ENCODE measurements at places on chromosomes 12 and 14.

GRCh38 chr12:127664901-127665300 is 602.1 kb upstream of the TMEM132C start:
- DNase-seq = no peak

- DNase-seq = no peak
These were observed 35.1 kb upstream of the ATF1 start for GRCh38 chr12:50728841-50729240.

- peak; percentile 95 for DNase-seq
These were observed at the start of gene GPATCH2L for GRCh38 chr14:76151398-76152332. Gene GPATCH2L, plus strand, starts transcription at chr14:76151922. Its CDS starts 2,442 bp downstream, at chr14:76154364.

DNA sequence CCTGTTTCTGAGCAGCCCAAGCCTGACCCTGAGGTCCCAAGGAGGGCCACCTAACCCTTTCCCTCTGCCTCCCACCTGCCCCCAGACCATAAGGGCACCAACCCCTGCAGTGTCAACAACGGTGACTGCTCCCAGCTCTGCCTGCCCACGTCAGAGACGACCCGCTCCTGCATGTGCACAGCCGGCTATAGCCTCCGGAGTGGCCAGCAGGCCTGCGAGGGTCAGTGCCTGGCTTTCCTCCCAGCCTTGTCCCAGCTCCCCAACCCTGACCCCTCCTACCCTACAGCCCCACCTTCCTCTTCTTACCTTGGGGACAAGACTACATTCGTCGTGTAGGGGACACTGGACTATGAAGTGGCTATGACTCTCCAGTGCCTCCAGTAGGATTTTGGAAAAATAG is 33.7 kb upstream of the LRP1-AS start:
- DNase-seq = no peak

GRCh38 chr12:103470664-103471063 is 25.1 kb downstream of the C12orf42 start:
- no peak for DNase-seq

DNA sequence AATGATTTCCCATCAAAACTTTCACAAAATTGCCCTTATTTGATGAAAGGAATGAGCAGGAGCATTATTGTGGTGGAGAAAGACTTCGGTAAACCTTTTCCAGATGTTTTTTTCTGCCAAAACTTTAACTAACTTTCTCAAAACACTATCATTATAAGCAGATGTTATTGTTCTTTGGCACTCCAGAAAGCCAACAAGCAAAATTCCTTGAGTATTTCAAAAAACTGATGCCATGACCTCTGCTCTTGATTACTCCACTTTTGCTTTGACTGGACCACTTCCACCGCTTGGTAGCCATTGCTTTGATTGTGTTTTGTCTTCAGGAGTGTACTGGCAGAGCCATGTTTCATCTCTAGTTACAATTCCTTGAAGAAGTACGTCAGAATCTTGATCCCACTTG is 29.7 kb upstream of the RAB21 start:
- no peak for DNase-seq

DNA sequence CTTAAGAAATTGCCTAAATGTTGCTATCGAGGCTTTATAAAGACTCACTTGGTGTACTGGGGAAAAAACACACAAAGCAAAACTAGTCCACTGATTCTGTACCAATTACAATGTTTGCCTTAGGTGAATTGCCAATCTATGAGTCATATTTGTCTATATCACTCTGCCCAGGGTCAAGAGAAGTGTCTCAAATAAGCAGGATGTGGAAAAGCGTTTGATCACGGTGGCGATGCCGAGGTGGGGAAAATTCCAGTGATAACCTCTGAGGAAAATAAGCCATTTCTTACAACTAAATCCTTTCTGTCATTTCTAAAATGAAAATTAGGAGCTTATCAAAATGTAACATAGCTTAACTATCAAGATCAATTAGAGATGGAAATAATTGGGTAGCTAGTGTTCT is 148.6 kb upstream of the DIO3 start:
- no peak for DNase-seq

DNA sequence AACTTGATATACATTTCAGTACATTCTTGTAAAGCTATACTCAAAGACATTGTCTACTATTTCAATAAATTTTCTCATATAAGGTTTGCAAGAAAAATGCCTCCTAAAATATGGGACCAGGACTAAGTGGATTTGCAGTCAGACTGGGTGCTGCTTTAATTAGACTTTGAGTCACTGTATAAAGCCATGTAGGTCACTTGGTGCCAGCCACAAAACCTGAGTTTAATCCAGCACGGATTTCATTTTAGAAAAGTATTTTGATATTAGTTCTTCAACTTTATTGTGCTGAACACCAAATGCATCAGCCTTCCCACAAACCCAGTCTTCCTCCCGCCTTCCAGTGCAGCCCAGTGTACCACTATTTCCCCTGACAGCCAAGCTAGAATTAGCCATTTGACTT is 9.9 kb upstream of the NID2 start:
- no peak for DNase-seq

- DNase-seq = no peak
These were observed 20.2 kb downstream of the TNFAIP2 start for GRCh38 chr14:103143506-103143905.

DNA sequence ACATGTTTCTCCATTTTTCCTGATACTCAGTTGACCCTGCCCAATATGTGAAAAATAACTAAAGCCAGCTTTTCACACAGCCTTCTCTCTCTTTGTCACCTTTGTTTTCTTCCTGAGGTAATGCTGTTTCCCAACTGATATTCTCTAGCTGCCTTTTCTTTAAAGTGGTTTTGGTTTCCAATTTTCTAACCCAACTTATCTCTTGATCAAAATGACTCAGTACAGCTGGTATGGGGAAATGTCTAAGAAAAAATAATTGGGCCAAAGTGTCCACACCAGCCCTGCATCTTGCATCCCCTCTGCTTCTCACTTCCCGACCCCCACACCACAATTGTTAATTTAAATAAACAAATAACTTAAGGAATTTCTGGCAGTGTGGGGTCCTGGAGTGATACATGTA is 193.8 kb downstream of the SYT1 start:
- no peak for DNase-seq

GRCh38 chr12:21169878-21170472 is 39.0 kb downstream of the SLCO1B1 start:
- no peak for DNase-seq

Measured in activated T-helper 1 cell treated with anti-CD3 and anti-CD28 coated beads, Interleukin-12 subunit alpha, Interleukin-12 subunit beta, Interleukin-2, Interleukin-4 antibody, amounts not matched to agents 30 ng/mL and 10 ng/mL and 1 ng/mL, durations not matched to agents 14 hours and 24 hours and 36 hours (primary cell).